ENCODE measurements at places on chromosomes 11 and 22.

GRCh38 chr11:75383246-75383645 lies 16.1 kb upstream of the RPS3 start:
- DNase-seq, result no peak

DNA sequence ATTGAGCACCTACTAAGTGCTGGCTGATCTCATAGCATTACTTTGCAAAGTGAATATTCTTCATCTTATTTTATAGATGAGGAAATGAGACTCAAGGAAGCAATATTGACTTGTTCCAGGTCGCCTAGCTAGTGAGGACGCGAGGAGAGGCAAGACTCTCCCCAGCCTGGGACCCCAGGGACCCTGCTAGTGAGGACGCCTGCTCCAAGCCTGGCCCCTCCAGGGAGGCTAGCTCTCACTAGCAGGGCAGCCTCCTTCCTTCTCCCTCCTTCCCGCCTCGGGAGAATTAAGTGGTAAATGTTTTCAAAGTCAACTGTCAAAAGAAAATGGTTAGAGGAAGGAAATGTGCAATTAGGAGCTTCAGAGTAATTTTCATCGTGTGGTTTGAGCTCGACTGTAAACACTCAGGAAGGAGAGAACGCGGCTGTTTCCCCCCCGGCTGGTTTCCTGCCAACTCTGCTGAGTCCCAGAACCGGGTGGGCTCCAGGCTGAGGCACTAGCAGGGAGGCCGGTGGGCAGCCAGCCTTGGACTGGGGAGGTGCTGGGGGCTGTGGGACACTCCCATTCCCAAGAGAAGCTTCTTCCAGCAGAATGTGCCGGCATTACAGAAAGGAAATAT lies 17.9 kb downstream of the MYEOV start:
- DNase-seq, result no peak

- peak; percentile 93 for DNase-seq
Measured at GRCh38 chr11:10405865-10406592, 49.0 kb upstream of the AMPD3 start.

DNA sequence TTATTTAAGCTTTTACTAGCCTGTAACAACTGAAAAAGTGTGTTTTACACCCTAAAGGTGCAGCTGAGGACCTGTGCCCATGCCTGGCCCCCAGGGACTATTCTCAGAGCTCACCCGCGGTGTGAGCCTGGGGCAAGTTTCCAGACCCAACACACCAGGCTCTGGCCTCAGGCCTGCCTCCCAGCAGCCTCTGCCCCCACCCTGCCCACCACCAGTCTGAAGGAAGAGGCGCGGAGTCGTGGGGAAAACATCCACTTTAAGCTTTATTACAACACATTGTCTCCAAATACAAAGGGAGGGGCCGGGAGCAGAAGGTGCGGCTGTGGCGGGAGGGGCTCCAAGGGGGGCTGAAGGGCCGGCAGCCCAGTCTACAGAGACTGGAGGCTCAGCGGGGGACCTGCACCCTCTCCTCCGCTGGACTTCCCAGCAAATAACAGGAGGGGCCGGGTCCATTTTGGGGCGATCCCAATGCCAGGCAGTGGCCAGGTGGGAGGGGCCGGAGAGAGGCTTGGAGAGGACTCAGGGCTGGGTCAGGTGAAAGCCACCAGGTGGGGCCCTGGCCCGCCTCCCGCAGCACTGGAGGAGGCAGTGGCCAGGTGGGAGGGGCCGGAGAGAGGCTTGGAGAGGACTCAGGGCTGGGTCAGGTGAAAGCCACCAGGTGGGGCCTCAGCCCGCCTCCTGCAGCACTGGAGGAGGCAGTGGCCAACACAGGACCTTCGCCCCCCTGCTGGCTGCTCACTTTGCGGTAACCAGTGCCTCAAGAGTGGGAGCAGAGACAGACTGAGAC lies 18.1 kb downstream of the DUSP8 start:
- DNase-seq, result no peak

DNA sequence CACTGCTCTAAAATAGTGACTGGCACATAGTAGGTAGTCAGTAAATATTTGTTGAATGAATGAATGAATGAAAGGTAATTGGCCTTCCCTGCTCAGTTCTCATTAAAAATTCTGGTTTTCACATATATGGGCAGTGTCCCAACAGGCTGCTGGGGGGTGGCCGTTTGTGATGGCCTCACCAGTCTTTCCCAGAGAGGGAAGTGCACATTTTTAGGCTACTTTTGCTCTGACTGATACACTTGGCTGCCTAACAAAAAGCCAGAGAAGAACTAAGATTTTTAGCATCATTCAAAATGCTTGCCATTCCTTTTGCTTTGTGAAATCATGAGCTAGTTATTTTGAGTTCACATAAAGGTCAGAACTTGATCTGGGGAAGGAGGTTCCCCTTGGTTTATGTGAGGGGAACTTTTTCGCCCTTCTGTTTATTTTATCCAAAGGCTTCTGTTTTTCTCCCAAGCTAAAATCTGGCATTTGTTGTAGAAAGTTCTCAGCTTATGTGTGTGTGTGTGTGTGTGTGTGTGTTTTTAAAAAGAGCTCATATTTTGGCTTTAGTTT lies 83.1 kb downstream of the PTPRJ start:
- peak; percentile 98 for DNase-seq

GRCh38 chr11:109960831-109961230 lies 132.4 kb upstream of the ZC3H12C start:
- peak; percentile 99 for DNase-seq

DNA sequence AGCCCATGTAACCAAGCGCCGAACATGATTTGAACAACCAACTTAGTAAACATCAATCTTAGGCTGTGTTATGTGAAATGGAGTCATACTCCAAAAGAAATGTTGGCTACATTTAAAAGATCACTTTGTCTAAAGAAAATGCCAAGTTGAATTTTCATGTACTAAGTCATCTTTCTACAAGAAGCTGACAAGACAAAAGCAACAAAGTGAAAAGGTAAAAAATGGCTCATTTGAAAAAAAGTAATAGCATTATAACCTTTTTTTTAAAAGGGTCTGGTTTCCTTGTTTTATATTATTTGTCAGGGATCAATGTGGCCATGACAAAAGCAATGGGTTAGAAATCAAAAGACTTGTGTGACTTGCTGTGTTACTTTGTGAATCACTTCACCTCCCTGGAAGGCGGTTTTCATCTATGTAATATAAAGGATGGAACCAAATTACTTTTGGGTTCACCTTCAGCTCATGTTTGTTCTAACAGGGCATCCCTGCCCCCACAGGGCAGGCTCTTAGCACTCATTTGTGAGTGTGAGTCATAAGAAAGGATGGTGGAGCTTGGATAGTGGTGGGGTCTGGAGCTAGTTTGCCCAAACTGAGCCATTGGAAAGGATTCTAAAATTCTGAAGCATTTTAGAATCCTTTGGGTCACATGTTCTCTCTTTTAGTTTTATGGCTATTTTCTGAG lies 131.9 kb upstream of the MTMR2 start:
- peak; percentile 74 for DNase-seq

GRCh38 chr22:49426618-49427266 lies 400.9 kb downstream of the BRD1 start:
- DNase-seq, result no peak

GRCh38 chr11:8261921-8262551 lies 1.6 kb downstream of the LMO1 start:
- no peak for DNase-seq

GRCh38 chr11:120342226-120342625 lies 6.0 kb downstream of the ARHGEF12 start:
- no peak for DNase-seq

DNA sequence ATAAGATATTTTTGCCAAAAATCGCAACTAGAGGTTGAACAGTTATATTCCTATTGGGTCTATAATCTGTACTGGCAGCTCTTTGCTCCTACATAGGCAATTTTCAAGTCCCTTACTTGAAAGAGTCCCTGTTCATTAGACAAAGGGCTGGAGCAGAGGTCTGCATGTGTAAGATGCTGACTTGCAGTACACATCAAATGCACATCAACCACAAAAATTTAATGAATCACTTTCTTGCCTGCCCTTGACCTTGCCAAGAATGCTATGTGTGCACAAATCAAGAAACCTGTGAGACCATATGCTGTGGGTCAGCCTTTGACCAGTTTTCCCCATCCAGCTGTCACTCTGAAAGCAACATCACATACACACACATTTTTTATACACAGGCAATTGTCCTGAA lies 661.5 kb downstream of the LRRC4C start:
- peak; percentile 14 for DNase-seq

DNA sequence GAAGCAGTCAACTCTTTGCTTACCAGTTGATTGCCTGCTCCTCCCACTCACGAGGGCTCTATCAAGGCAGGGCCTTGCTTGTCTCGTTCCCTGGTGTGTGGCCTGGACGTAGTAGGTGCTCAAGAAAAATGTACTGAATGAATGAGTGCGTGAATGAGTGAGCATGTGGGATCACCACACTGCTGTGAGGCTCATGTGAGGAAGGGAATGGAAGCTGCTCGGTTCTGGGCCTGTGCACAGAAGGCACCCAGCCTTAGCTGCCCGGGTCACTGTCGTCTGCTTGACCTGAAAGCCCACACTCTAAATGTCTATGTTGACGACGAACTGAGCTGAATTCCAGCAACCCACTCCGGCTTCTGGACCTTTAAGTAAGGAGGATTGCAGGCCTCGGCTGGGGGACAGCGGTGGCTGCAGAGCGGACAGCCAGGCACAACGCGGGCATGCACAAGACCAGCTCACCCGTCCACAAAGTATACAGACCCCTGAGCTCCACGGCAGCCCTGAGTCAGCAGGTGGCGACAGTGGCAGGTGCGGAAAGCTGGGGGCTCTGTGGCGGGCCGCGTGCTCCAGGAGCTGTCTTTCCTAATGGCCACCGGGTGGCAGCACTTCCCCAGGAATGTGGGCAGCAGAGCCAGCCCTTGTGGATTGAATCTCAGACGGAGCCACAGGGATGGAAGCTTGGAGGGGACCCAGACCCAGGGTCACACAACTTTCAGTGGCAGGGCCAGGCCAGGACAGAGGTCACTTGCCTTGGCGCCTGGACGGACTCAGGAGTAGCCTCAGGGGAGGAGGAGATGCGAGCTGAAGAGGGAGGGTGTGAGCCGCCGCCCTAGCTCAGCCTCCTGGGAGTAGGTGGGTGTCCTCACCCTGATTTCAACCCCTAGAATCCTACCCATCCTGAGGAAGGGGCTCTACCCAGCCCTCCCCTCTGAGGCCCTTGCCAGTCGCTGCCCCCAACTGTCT lies 5.0 kb upstream of the PICK1 start:
- peak; percentile 79 for DNase-seq

DNA sequence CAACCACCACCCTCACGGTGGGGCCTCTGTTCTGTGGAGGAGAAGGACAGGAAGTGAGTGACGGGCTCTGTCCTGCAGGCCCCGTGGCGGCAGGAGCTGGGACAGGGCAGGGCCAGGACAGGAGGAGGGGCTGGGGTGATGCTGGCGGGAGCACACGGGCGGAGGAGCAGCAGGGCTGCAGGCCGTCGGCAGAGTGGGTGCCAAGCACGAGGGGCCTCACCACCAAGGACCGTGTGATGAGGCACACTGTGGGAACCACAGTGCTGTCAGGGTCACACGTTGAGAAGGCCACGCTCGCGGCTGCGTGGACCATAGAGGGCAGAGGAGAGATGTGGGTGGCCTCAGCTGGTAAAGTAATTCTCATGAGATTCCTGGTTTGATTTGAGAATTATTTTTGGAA lies 8.5 kb downstream of the SCO2 start:
- no peak for DNase-seq

DNA sequence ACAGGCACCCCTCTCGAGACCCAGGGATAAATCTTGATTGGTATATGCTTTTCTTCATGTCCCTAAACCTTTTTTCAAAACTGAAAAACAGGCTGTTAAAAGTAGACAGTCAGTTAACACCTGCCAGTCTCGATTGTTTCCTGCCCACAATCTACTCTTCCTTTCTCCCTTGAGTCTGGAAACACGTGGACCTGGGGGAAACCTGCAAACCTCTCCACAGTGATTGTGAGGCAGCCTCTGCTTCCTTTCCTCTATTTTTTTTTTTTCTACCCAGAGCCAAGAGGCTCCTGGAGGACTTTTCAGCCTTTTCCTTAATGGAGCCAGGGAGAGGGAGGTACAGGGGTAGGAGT lies 69.4 kb upstream of the CLMP start:
- no peak for DNase-seq

DNA sequence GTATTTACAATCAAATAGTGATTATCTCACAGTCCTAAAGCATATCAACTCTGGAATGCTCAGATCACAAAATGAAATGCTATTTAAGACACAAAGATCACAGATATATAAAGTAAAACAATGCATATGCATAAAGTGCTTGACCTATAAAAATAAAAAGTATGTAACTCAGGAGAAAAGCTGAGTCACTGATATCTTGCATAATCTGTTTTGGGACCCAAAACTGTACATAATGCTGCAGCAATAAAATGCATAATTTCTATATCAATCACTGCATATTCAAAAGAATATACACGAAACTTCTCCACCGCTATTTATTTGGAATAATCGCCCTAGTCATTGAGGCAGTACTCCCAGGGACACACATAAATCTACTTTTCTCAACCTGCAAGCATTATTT lies 34.9 kb upstream of the GRIA4 start:
- peak; percentile 26 for DNase-seq

DNA sequence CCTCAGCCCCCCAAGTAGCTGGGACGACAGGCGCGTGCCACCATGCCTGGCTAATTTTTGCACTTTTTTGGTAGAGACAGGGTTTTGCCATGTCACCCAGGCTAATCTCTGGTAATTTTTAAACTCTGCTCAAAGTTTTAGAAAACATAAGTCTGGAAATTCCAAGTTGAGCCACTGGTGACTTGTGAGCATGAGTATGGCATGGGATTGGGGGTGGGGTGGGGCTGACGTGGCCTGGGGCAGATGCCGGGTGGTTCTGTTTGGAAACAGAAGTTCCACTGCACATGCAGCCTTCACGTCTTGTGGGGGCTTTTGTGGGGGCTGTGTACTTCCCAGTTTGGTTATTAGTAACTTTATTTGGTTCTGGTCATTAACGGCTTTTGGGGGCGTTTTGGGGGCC lies 67.3 kb downstream of the PTPRJ start:
- DNase-seq, result peak; percentile 45

DNA sequence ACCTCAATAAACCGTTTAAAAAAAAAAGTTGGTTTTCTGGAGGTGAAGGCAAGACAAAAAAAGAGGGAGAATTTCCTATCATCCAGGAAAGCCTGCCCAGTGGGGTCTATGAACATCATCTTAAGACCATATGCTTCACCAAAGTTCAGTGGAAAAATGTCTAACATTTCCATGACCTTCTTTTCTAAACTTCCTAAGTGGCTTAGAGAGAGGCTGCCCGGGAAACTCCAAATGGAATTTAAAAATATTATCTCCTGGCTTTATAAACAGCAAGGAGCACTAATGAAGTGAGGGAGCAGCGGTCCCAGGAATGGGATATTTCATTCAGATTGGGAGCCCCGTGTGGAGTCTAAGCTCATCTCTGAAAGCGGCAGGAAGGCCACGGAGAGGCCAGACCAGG lies 46.9 kb downstream of the ETS1 start:
- DNase-seq, result no peak

Data from choroid plexus epithelial cell (primary cell).